ENCODE measurements at places on chromosomes 7 and 10.

DNA sequence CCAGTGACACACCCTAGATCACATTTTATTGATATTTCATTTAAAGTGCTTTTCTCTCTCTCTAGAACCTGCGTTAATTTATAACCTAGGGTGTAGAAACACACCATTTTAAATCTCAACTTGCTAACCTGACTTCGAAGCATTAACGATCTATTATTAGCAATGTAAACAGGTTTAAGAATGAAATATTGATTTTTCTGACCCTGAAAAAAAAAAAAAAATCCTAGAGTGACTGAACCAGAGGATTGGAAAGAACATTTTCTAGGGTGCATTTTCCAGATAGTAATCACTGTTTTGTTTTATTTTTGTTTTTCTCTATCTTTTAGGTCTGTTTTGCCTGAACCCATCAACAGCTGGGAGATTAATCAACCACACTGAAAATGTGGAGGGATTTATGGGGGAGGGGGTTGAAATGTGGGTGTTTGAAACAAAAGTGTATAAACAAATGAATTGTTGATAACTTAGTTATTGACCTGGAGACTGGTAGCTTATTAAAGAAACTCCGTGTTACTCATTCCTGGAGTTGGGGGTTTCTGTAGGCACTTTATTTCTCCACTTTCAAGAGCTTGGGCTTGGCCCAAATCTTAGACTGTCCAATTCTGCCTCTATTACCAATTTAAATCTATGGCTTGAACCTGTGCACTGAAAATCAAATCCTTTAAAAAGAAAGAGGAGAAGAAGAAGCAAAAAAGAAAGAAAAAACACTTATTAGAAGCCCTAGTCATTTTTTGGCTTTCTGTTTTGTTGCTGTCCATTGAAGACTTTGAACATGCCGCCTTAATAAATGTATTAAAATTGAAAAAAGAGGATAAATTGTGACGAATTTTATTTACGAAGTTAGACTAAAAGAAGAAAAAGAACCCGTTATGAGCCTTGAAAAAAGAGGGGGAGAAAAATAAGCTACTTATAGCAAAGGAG, 2.8 kb downstream of the HOXA2 start:
- no peak for DNase-seq

GRCh38 chr10:15103513-15103912, 6.4 kb downstream of the RPP38 start:
- no peak for DNase-seq

- no peak for DNase-seq
Observed at GRCh38 chr7:66910789-66911188, 10.2 kb upstream of the TMEM248 start.

DNA sequence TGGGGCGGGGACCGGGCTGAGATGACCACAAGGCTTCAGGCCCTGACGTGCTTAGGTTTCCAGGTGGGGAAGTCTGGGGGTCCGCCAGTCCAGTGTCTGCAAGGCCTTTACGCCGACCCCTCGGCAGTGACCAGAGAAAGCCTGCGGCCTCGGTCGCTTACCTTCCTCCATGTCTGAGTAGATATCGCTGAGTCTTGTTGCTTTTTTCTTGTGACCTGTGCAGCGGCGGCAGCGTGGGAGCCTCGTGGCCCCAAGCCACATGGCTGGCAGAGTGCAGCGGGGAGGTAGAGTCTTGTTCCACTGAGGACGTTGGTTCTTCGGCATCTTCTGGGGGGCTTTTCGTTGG, 329 bp downstream of the NOLC1 start:
- DNase-seq: no peak

GRCh38 chr7:96562966-96563365, 146.7 kb downstream of the SEM1 start:
- no peak for DNase-seq

DNA sequence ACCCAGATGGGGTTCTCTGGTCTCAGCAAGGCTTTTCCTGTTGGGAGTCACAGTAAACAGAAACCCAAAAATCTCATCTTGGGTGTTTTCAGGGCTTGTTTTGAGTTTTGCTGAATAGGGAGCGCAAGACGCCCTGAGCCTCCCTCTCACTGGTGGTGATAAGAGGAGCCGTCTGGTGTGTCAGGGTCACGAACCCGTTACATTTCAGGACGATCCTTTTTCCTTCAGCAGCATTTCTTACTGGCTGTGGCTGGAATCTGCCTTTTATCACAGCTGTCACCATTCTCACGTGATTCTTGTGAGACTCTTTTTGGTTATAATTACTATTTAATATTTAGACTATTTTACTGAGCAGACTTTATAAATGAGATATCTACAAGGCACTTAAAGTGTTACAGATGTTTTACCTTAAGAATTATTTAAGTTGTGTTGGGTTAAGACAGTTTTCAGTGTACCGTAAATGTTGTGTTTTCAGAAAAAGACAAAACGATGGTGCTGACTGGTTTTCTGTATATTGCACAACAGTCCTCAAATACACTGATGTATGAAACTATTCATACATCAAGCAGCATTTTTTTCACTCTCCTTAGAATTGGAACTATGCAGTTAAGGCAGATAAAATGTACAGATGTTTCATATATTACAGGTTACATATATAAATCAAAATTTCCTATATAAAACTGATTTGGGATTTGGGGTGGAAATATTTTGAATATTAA, 2.2 kb upstream of the GET4 start:
- DNase-seq: no peak

DNA sequence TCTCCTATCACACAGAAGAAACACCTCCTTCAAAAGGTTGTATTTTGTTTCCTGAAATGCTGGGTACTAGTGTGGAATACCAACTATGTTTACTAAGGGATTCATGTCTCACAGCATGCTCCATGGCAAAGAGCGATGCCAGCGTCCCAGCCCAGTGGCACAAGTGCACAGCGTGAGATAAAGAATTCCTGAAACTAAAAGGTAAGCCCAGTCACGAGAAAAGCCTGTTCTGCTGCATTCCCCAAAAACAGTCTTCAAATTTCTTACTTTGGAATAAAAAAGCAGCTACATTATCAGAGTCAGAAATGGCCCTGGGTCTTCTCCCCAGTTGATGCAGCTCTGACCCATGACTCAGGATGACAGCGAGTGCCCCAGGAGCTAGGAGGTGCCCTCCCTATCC, 53.1 kb upstream of the DDC start:
- DNase-seq: no peak

- DNase-seq: no peak
Observed at GRCh38 chr10:119201233-119201632, 6.1 kb upstream of the GRK5 start.

GRCh38 chr10:102083541-102083940, 18.4 kb downstream of the HPS6 start:
- DNase-seq: no peak

DNA sequence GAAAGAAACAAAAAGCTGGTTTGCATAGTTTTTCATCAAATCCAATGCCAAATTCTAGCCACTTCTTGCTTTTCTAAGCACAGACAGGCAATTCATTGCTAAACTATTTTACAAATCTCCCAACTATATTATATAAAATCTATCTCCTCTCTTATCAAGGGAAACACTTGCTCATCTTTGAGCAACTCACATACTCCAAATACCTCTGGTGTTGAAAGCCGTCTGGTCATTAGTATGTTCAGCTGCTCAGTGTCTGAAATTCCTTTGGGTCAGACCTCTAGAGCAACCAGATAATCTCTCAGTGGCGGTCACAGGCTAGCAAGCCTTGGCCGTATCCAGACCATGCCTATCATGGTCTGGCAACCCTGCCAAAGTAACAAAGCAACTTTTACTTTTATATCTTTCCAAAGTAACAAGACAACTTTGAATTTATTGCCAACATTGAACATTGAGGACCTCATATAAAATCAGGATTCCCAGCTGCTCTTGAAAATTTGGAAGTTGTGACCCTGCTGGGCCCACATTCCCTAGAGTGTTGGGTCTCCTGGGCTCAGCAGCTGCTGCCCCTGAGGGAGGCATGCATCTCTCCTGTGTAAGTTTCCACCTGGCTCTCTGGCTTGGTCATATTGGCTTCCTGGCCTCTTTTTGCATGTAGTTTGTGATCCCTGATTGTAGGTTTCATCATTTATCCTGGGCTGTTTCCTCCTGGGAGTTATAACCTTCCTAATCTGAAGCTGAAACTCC, 56.8 kb upstream of the LANCL2 start:
- DNase-seq: no peak

DNA sequence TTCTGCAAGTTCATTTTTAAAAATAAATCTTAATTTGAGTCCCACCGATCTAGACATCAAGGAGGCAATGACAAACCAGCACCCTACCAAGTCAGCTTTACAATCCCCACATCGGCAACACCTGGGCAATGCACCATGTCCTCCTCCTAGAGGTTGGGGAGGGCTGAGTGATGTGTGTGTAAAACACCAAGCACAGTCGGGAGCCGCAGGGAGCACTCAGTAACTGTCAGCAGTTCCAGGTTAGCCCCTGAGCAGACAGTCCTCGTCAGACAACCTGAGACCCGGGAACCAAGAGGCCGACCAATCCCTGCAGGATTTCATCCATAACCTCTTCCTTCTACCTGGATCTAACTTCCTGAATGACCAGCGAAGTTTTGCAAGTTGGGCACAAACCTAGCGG, 15.9 kb upstream of the C10orf120 start:
- no peak for DNase-seq

GRCh38 chr7:96211954-96212353, 109.9 kb downstream of the SLC25A13 start:
- no peak for DNase-seq

GRCh38 chr10:26807532-26807931, 53.2 kb downstream of the ABI1 start:
- no peak for DNase-seq

DNA sequence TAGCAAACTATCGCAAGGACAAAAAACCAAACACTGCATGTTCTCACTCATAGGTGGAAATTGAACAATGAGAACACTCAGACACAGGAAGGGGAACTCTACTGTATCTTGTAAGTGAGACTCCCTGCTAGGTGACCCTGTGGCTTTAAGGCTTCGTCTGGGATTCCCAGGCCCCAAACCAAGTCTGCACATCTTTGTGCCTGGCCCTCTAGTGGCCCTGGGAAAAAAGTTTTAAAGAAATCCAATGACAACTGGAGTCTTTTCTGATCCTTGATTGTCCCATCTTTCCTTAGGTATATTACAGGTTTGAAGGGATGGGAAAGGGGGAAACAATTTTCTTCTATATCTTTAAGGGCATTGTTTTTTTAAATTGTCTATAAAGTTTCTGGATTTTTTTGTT, 10.6 kb upstream of the LIPM start:
- no peak for DNase-seq

- no peak for DNase-seq
Observed at GRCh38 chr10:76115131-76115470, 683.7 kb downstream of the LRMDA start.

DNA sequence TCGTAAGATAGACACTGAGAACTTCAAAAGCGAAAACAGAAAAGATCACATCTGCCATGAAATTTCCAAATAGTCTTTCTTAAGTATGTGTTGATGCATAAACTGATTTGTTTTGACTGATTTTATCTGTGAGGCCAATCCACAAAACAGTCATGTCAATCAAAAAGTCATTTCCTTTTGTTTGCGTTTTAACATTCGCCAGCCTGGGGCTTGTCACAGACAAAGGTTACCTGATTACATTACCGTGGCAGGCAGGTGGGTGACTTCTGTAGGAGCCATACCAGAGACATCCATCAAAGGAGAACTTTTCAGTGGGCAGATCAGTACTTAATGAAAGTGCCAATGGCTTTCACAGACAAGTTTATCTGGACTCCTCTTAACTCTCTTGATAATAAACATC, 45.5 kb upstream of the BET1 start:
- no peak for DNase-seq

GRCh38 chr7:47311891-47312290, 270.0 kb downstream of the TNS3 start:
- no peak for DNase-seq

GRCh38 chr10:85612833-85613232, 753.8 kb downstream of the GRID1 start:
- DNase-seq: no peak

- no peak for DNase-seq
Observed at GRCh38 chr10:49271346-49271745, 27.6 kb upstream of the C10orf71 start.

DNA sequence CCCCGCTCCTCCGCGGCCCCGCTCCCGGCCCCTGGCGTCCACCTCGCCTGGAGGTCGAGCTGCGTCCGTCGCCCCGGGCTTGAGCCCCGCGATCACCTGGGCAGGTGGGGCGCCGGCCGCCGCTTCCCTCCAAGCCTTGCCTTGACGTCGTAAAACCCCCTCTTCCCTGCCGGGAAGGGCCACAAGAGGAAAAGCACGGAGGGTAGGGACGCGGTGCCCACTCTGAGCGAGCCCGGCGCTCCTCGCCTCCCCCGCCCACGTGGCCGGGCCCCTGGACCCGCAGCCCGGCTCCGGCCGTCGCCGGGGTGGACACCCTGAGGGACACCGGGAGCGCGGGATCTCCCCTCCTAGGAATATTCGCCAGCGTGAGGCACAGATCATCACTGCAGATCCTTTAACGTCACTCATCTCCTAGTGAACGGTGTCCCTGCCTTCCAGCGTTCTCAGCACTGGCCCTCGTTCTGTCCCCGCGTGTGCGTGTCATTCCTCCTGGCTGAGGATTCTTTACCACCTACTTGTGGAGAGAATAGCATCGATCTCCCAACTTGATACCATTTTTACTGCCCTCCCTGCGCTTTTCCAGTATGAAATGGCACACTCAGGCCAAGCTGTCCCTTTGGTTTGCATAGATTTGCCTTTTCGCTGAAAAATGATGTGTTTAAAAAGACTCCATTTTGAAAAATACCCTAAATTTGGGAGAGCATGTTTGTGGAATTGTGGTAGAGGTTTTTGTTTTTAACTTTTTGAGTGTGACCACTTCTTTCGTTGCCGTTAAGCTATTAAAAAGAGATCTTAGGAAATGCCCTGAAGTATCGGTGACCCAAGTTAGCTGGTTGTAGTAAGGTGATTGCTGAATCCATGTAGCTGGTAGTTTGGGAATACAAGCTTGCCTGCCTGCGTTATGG, 649 bp downstream of the ACTR3B start:
- peak; percentile 36 for DNase-seq

- DNase-seq: no peak
Observed at GRCh38 chr10:51786016-51786683, 86.8 kb upstream of the CSTF2T start.

- no peak for DNase-seq
Observed at GRCh38 chr7:108442039-108442568, 14.1 kb downstream of the NRCAM start.

DNA sequence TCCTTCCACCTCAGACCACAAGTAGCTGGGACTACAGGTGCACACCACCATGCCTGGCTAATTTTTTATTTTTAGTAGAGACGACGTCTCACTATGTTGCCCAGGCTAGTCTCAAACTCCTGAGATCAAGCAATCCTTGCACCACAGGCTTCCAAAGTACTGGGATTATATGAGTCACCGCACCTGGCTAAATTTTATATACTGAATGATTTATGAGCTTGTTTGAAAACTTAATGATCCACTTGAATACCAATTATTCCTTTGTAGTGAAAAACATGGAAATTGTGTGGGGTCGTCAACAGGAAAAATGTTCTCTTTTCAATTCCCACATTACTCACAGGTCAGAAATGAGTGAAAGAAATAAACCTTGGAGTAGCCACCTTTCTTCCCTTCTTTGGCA, 31.3 kb downstream of the RAPGEF5 start:
- no peak for DNase-seq

- no peak for DNase-seq
Observed at GRCh38 chr7:65798111-65799075, 74.5 kb upstream of the VKORC1L1 start.

- DNase-seq: no peak
Observed at GRCh38 chr7:131145026-131145425, 182.7 kb upstream of the MKLN1 start.

Measured in NCI-H526 treated with DMSO at 0.1 percent for 48 hours (cell line).